ENCODE measurements at places on chromosomes 12 and 14.

- no peak for DNase-seq
Measured at GRCh38 chr12:96236221-96236822, 42.1 kb downstream of the ELK3 start.

- no peak for DNase-seq
Measured at GRCh38 chr14:29710015-29710414, 217.6 kb downstream of the PRKD1 start.

DNA sequence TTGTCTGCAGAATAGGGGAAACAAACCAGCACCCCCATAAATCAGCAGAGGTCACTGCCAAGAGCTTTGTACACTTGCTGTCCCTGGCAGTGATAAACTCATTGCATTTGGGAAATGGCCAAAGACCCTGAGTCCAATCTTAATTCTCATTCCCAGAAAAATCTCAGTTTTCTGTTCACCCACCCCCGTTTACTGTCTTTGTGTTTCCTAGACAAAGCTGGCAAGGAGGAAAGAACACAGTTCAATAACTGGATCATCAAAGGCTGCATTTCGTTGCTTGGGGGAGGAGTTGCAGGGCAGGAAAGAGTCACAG is 365.1 kb downstream of the DPF3 start:
- no peak for DNase-seq

DNA sequence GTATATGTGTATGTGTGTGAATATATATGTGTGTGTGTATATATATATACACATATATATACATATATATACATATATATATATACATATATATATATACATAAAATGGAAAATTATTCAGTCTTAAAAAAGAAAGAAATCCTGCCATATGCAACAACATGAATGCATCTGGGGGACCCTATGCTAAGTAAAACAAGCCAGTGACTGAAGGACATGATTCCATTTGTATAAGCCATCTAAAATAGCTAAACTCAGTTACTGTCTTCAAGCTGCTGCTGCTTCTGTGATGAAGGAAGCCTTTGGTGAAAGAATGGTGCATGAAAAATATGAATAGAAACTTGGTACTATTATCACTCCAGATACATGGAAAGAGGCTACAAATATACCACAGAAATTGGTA is 118.6 kb downstream of the ATXN7L3B start:
- DNase-seq = no peak

DNA sequence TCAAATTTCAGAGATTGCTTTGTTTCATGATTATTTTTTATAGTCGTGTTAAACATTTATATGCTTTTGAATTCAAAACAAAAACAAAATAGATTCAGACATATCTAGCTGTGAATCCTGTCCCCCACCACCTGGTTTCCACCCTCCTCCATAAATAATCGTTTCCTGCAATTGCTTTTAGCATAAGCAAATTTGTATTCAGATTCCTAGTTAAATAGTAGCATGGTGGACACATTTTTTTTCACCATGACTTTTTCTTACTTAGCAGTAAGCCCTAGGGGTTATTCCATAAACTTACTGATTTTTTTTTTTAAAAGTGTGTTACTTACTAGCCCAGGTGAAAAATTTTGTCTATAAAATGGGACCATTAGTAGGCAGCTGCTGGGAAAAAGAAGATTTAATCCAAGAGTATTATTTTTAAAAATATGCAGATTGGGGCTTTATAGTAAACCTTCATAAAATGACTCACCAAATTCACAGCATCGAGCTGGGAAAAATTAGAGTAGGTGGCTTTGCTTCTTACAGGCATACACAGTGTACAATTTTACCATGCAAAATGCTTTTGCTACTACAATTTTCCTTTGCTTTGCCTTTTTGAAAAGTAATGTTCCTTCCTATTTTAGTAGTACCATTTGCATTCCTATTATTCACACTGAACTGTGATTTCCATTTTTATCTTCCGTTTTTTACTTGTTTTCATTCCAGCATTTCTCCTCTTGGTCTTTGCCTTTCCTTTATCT is 117.8 kb downstream of the BTG1 start:
- DNase-seq = no peak

- no peak for DNase-seq
Measured at GRCh38 chr14:53249059-53249458, 95.9 kb upstream of the DDHD1 start.

GRCh38 chr12:39619660-39620433 is at the start of gene ABCD2:
Gene ABCD2, minus strand, starts transcription at chr12:39619803. Its CDS starts 188 bp downstream, at chr12:39619615.
- peak; percentile 95 for DNase-seq

- no peak for DNase-seq
Measured at GRCh38 chr14:51527073-51527472, 124.6 kb upstream of the FRMD6 start.

DNA sequence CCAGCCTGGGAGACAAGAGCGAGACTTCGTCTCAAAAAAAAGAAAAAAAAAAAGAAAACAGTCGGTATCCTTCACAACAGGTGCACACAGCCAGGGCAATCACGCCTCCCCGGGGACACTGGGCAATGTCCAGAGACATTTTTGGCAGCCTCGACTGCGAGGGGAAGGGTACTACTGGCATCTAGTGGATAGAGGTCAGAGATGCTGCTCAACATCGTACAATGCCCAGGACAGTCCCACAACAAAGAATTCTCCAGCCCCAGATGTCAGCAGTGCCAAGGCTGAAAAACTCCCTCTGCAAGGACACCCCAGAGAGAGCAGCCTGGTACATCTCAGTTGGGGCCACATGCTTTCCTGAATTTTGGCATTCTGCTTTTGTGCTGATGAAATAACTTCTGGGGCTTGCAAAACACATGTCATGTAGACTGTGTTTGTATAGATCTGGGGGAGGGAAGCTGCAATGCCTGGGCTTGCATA is 21.5 kb downstream of the ALDH2 start:
- no peak for DNase-seq

DNA sequence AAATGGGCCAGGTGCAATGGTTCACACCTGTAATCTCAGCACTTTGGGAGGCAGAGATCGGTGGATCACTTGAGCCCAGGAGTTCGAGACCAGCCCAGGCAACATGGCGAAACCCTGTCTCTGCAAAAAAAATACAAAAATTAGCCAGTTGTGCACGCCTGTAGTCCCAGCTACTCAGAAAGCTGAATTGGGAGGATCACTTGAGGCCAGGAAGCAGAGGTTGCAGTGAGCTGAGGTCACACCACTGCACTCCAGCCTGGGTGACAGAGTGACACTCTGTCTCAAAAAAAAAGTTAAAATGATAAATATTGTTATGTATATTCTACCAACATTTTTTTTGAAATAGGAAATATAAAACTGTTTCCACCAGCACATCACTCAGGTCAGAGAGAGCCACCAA is 64.9 kb downstream of the NDUFA12 start:
- no peak for DNase-seq

DNA sequence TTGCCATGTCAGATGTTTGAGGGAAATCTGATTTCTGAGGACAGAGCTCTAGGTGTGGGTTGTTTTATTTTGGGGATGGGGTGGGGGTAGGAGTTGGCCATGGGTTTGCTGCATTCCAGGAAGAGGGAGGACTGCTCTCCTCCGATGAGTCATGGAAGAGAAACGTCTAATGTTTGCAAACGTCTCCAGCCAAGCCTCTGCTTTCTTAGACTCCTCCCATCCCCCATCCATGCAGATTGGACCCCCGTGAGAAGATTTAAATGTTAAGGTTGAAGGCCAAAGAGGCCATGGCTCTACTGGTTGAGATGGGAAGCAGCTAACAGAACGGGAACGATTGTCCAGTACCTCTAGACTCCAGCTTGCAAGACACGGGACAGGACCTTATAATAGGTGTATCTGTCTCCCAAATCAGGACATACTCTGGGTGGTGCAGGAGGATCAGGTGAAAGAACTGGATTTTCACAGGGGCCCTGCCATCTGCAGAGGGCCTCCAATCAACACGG is 11.4 kb upstream of the ATP2A2 start:
- no peak for DNase-seq

GRCh38 chr14:51318813-51319597 is 79.0 kb downstream of the TMX1 start:
- peak; percentile 63 for DNase-seq

DNA sequence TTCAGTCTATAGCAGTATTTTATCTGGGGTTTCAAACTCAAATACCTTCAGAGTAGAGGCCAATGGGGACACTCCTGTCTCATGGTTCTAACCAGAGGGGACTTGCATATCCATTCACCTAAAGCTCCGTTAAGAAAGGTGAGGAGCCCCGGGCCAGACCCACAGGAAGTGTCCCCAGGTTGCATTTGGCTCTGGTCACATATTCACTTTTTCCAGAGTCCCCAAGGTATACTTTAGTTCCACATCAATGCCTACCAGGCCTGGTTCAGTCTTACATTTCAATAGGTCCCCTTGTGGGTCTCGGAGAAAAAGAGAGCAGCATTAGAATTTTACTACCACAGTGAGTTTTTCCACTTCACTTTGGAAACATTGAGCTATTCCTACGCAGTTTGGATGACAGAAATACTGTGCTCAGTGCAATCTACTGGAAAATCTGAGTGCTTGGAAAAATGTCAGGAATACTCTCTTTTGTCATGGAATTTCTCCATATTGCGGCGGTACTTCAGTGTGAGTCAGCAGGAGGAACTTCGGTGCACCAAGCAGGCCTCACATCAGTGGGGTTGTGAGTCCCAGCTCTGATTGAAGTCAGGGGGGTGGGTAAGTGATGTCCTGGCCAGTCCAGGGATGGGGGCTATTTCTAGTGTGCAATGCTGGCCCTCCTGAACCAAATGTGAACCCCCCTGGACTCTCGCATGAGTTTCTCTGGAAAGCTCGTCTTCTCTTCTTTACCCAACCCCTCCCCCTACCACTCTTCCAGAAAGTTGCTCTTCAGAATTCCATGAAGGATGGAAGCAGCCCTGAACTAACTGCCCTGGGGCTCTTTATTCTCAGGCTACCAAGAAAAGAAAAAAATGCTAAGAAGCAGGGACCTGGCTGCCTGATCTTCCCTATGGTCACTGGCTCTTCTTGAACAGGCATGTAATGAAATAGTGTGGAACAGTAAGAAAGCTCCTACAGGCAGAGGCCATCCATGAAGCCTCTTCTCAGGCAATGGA is 184.7 kb downstream of the PRKCH start:
- DNase-seq = no peak

DNA sequence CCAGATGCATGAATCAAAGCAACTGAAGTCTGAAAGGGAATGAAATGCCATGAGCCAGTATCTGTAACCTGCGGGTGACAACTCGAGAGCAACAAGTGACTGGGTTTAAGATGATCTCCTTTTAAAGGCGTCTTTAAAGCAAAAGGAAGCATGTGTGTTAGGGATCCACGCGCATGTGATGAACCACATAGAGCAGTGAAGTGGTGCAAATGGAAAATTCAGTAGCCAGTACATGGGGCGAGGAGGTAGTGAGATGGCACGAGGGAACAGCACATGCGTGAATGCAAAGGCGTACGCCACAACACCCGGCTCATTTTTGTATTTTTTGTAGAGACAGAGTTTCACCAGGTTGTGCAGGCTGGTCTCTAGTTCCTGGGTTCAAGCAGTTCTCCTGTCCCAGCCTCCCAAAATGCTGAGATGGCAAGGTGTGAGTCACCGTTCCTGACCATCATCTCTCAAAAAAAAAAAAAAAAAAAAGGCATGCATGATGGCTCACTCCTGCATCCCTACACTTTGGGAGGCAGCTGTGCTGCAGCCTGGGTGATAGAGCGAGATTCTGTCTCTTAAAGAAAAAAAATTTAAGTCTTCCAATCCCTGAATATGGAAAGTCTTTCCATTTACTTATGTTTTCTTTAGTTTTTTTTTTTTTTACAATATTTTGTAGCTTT is 24.6 kb upstream of the BCL7A start:
- DNase-seq = no peak

DNA sequence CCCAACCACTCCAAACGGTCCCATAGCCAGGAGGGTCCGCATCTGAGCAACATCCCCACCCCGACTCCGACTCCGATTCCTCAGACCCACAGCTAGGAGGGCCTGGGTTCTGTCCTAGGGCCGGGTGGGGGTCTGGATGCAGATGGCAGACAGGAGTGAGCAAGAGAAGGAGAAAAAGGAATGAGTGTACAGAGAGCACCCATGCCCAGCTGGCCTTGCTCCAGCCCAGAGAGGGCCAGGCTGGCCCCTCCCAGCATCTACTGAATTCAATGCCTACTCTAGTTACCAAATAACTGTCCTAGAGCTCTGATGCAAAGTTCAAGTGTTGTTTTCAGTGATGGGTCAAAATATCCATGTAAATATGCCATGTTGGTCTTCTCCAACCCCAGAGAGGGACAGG is 40.8 kb downstream of the VDR start:
- no peak for DNase-seq

DNA sequence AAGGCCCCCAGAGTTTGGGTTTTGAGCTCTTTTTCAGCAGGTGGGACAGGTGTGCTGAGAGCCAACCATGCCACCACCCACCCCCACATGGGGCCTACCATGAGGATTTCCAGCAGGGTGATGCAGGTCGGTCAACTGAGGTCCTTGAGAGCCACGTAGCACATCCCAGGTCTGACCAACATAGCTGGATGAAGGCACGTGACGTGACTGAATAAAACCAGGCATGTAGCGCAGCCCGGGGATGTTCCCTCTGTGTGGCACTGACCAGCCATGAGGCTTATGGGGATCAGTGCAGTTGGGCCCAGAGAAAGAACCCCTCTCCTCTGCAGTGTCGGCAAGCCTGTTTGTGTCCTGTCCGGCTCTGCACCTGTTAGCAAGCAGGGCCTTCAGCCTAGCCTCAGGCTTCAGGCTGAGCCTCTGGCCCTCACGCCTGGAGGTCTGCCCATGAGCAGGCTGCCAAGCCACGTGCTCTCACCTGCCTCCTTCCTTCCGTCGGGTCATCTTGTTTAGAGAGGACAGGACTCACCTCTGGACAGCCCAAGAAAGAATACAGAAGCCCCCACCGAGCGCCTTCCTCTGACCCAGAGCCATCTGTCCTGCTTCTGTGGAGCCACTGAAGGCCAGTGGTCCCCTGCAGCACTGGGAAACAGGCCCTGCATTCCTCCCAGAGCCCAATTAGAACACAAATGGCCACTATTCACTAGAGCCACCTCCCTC is 38.5 kb downstream of the TSPAN11 start:
- DNase-seq = no peak

DNA sequence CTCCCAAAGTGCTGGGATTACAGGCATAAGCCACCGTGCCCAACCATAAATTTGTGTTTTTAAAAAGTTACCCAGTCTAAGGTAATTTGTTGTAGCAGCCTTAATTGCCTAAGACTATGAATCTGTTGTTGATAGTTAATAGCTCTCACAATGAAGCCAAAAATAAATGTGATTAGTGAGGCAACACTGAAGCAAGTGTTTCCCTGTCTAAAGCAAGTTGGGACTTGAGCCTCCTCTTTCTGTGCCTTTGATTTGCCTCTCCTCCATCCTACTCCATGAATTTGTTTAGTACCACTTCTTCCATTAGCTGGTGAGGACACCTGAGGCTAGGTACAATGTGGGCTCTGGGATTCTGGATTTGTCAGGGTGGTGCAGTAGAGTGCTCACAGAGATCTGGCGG is 36.8 kb downstream of the DAAM1 start:
- DNase-seq = no peak

DNA sequence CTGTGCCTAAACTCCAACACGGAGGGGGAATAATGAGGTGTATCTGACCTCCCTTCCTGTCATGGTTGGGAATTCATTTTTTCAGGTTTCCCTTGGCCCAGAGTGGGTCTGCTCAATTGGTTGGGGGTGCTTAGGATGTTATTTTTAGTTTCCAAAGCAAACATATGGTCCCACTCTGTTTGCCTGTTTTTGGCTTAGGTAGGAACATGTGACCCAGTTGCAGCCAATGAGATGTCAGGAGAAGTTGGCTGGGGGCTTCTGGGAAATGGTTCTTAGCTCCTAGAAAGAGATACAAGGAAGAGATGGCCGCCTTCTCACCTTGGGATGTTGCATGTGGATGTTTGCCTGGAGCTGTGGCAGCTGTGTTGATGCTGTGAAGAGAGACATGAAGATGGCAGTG is 147.9 kb upstream of the RFLNA start:
- DNase-seq = peak; percentile 54

GRCh38 chr12:54352891-54353874 is 11.1 kb downstream of the GPR84 start:
- peak; percentile 59 for DNase-seq
